NCI-H1048 (cell line): ENCODE measurements at places on chromosomes 13 and 19.
A peak's percentile ranks its signal among the peaks of the same experiment; 100 is the strongest.

GRCh38 chr19:45406226-45407090 is at the start of gene POLR1G:
TSS of gene POLR1G (plus strand) at chr19:45406644. CDS start at chr19:45406697, 53 bp downstream.
- peak; percentile 75 for DNase-seq

GRCh38 chr13:111515635-111516034 is 195.2 kb downstream of the TEX29 start:
- DNase-seq, result no peak

- no peak for DNase-seq
These were observed 1.3 kb upstream of the SNAPC2 start for GRCh38 chr19:7918615-7919421.

DNA sequence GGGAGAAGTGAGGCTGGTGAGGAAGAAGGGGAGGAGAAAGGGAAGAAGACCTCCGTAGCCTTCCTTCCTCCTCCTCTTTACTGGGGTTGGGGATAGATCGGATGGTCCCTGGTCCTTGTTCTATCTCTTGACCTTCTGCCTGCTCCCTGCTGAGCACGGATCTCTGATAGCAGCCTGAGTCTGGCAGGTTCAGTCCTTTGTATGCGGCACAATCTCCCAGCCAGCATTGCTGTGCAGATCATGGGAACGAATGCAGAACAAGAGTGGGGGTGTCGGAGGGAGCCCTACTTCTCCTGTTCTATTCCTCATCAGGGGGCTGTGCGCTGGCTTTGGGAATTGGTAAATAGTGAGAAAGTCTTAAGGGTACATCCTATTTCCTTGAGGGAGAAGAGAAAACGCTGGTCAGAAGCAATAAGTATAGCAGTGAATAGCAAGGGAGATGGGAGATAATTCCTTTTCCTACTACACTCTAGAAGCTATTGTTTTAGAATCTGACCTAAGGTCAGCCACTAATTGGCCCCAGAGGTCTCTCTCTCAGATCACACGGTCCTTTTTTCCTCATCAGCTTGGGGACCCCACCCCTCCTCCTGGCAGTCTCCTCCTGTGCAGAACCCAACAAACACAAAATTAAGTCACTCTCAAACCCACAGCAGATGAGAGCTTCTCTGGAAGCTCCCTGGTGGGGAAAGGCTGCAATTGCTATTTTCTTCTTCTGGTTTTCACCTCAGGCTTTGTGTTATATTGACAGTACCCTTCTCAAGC is 41.0 kb downstream of the KL start:
- no peak for DNase-seq

DNA sequence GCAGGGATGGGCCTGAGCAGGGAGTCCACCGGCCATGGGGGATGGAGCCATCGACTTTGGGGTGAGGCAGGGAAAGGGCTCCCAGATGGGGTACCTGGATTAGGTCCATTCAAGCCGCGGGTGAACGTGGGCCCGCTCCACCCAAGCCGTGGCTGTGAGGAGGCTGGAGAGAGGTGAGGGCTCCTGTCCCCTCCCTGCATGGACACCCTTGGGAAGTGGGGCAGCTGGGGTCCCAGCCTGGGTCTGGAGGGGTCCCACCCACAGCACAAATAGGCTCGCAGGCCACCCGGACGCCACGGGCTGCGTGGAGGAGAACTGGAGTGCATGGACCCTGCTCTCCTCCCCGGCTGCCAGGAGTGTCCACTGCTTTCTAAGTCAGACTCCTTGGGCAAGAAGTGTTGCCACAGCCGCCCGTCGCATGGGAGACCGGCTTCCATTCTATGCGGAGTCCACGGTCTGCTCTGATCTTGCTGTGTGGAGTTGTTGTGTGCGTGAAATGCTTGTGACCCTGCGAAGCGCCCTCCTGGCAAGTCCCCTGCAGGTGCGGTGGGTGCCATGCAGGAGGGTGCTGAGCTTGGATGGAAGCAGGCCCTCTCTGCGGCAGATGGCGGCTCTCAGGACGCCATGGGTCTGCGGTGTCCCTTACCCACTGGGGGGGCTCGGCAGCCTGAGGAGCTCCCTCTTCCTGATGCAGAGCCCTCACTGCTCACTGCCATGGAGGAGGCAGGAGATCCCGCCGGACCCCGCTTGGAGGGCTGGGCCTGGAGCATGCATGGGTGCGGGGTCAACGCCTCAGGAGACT is 2.0 kb downstream of the DAZAP1 start:
- DNase-seq, result no peak
